ENCODE measurements at places on chromosomes 13 and 19.

DNA sequence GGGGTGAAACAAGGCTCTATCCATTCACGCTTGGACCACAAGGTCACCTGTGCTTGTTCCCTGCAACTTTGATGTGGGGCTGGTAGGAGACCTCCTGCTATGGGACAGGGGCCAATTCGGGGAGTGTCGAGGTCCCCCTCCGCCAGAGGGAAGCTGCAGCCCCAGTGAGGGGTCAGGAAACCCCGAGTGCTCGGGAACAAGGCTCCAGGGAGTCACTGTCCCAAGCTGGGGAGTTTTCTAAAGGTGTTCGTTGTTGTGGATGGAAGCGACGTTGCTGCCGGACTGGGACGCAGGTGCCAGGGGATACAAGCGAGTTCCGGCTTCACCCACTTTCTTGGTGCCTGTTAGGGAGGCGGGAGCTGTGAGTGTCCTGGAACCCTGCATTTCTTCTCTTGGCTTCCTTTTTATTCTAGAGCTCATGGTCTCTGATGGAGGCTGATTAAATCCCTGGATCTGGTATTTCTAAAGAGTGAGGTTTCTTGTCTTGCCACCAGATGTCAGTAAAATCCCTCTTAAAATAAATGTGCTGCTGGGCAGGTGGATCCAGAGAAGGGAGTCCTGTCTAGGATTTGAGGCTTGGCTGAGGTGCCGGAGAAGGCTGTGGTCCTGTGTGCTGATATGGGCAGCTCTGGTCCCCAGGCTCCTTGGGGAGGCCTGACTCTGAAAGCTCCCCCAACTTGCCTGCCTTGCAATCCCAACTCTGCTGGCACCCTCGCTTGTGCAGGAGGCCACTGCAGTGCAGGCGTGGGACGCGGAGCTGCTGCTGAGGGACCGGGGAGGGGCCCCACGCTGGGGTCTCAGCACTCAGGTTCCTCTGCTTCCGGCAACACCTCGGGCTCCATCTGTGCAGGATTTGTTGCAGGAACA lies 153.9 kb downstream of the TEX29 start:
- DNase-seq: peak; percentile 38

GRCh38 chr19:7874076-7874896 lies at the start of gene PRR36:
PRR36 (minus strand) TSS chr19:7874390; CDS start chr19:7873689, 701 bp downstream.
- DNase-seq: no peak

- DNase-seq: no peak
Observed at GRCh38 chr13:43676320-43676719, 110.5 kb downstream of the ENOX1 start.

GRCh38 chr19:4916292-4917082 lies 7.2 kb downstream of the UHRF1 start:
- no peak for DNase-seq

DNA sequence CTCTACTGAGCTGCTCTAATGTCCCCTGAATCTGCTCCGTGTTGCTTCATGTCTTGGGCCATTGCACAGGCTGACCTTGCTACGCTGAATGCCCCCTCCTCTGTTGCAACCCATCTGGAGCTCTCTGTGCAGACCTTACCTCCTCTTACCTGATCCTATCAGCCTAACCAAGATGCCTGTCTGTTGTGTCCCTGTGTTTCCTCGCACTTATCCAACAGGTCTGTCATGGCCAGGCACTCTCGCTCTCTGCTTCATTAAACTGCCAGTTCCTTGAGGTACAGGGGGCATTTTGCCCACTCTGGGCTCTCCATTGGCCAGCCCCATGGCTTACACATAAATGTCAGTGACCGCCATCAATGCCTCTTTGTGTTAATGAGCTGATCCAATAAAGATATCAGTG lies 277.7 kb upstream of the TSHZ3 start:
- no peak for DNase-seq

DNA sequence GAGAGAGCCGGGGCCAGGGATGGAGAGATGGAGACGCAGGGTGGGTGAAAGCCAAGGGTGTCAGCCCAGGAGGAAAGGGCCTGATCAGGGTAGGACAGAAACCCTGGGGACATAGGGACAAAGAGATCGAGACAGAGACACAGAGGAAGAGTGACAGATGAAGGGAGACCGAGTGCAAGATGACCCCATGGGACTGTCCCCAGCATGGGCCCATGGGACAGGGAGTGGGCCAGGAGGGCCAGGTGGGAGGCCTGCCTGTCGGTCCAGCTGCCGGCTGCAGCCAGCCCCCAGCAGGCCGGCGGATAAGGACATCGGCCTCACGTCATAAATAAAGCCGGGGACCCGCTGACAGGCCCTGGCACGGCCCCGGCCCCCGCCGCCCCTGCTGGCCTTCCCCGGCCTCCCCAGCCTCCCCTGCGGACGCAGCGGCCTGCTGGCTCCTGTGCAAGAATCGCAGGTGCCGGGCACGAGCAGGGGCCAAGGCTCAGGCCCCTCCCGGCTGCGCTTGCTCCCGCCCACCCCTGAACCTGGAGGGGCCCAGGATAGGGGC lies 6.3 kb downstream of the REX1BD start:
- no peak for DNase-seq

DNA sequence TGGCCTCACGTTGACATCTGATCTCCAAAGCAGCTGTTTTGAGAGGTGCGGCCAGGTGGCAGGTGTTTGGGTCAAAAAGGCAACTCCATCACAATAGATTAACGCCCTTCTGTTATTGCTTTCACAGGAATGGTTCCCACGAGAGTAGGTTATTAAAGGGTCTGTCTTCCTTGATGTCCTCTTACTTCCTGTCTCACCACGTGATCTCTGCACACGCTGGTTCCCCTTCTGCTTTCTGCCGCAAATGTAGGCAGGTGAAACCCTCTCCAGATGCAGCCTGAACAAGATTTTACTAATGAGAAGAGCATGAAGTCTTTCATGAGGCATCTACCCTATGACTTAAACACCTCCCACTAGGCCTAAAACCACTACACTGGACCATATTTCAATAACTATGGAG lies 22.8 kb upstream of the ZNF564 start:
- DNase-seq: no peak

DNA sequence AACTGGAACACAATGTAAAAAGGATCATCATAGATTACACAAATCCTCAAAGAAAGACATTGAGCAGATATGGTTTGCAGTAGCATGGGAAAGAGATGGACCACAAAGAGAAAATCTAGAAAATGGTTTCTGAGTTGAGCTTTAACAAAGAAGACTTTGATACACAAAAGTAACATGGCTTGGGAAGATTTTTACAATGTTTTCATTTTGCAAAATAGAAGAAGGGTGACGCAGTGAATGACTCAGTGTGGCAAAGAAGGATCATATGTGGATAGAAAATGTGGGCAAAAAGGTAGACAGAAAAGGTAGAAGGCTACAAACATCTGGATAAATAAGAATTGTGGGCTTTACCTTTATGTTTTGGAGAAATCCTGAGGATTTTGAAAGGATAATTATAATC lies 1220.5 kb downstream of the PCDH17 start:
- DNase-seq: peak; percentile 17

- no peak for DNase-seq
Observed at GRCh38 chr13:39870197-39870747, 214.8 kb downstream of the COG6 start.

DNA sequence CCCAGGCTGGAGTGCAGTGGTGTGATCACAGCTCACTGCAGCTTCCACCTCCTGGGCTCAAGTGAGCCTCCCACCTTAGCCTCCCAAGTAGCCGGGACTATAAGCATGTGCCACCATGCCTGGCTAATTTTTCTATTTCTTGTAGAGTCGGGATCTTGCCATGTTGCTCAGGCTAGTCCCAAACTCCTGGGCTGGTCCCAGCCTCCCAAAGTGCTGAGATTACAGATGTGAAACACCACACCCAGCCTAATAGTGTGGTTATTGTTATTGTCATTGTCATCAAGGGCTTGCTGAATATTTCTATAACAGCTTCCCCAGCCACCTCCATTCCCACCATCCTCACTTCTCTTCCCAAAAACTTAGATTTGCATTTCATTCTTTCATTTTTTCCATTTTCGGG lies 2.8 kb downstream of the OR2Z1 start:
- DNase-seq: no peak

- DNase-seq: no peak
Observed at GRCh38 chr13:85228692-85229091, 570.5 kb downstream of the SLITRK6 start.

- no peak for DNase-seq
Observed at GRCh38 chr13:114089751-114090400, 42.5 kb downstream of the RASA3 start.

DNA sequence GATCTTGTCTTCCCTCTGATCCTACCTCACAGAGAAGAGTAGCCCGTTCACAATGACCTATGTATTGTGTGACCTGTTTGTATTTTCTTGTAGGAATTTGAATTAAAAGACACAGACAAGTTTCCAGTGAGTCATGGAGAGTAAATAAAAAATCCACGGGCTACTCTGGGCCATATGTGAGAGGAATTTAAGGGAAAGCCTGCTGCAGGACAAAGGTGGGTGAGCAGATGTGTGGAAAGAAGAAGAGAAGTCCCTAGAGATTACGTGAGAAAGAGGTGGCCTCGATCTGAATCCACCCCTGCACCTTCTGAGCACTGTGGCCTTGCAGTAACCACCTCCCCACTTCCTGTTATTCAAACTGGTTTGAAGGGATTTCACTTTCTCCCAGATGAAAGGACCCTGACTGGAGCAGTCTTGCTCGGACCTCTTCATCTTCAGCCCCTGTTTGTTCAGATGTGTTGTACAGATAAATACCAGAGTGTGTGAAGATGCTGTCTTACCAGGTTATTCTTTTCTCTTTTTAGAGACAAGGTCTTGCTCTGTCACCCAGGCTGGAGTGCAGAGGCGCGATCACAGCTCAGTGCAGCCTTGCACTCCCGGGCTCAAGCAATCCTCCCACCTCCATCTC lies 205.4 kb downstream of the PDS5B start:
- no peak for DNase-seq

DNA sequence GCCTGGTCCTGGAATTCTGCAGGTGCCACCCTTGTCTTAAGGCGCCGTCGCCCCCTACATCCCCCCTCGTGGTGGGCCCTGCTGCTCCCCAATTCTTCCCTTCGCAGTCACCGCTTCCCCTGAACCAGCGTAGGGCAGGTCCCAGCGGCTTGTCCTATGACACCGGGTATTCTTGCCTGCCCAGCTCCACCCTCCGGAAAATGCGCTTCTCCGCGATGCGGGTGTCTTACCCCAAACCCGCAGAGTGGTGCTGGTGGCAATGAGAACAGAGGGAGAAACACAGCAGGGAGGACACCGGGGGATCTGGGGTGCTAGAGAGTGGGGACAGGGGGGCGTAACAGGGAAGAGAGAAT lies 9.0 kb downstream of the ZNF808 start:
- DNase-seq: no peak

DNA sequence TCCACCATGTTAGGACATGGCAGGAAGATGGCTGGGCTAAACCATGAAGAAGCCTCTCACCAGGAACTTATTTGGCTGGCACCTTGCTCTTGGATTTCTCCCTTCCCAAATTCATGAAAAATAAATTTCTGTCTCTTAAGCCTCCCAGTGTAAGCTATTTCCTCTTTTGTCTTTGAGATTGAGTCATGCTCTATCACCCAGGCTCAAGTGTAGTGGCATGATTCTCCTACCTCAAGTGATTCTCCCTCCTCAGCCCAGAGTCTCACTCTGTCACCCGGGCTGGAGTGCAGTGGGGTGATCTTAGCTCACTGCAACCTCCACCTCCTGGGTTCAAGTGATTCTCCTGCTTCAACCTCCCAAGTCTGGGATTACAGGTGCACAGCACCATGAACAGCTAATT lies 12.6 kb downstream of the ZNF888 start:
- no peak for DNase-seq

DNA sequence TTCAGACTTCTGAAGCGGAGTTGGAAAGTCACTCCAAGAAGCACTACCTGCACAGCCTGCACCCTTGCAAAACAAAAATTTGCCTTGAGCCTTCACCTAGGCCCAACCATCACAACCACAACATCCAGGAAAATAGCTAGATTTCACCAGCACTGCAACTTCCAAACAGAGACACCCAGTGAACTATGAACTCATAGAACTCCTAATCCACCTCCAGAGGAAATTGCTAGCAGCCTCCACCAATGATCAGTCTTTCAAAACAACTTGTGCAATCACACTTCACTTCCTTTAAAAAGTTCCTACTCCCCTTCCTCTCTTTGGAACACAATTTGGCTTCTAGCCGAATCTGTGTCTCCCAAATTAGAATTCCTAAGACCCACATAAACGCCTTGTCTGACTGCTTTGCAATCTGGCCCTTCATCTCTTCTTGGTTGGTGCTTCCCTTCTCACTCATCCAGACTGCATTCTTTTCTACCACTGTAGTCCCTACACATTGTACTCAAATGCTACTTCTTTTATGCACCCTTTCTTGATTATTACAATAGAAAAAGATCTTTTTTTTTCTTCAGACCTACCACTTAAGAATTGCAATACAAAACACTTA lies 489.2 kb upstream of the ARGLU1 start:
- no peak for DNase-seq

DNA sequence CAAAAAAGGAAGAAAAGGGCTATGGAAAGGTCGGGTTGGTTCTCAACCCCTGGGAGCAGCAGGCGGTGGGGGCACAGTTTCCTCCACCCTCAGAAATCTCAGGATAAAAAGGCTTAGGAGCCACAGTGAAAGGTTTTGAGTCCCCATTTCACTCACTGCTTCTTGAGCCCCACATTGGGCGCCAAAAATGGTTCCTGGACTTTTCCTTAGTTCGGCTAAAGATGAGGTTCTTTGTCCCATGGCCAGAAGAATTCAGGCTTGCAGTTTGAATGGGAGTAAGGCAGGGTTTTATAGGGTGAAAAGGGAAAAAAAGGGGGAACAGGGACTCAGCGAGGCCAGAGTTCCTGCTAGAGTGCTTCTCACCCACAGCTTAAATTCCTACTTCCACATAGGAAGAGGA lies 179.5 kb downstream of the GGACT start:
- no peak for DNase-seq

GRCh38 chr19:17125728-17126677 lies 50.4 kb downstream of the MYO9B start:
- DNase-seq: peak; percentile 63

GRCh38 chr19:55642153-55643002 lies 1.1 kb upstream of the ZNF581 start:
- no peak for DNase-seq

DNA sequence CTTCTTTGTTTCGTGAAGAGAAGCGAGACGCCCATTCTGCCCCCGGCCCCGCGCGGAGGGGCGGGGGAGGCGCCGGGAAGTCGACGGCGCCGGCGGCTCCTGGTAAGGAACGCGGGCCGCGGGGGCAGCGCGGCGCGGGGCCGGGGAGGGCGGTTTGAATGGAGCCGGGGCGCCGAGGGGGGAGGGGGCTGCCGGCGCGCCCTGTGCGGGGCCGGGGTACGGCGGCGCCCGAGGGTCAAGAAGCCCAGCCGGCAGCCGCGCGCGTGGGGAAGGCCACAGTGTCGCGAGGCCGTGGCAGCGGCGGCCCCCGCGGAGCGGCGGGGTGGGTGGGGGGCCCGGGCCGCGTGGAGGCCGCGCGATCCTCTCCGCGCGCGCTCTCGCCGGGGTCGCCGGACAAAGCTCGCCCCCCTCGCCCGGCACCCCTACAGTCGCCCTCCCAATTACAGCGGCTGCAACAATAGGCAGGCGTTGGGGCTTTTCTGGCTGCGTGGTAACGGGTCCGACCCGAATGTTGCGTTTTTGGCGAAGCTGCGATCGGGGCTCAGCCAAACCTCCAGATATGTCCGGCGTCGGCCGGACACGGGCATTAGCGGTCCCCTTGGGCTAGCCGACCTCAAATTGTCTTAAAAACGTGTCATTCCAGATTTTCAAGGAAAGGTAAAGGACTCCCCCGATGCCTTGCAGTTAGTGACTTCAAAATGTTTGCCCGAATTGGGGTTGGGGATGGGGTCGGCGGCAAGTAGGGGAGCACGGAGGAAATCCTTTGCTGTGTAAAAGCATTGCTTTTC lies 437 bp downstream of the SMARCA4 start:
- DNase-seq: peak; percentile 12

- DNase-seq: no peak
Observed at GRCh38 chr13:113756441-113757097, 2.5 kb upstream of the TMEM255B start.

- DNase-seq: no peak
Observed at GRCh38 chr19:13210941-13211340, 60.7 kb downstream of the IER2 start.

Measured in brain microvascular endothelial cell (primary cell).